Esophagus squamous epithelium (tissue), 5 donors: ENCODE measurements at places on chromosomes 12 and 14. TPM values are rescaled to one million over a fixed set of nuclear protein-coding genes. Genes with fewer than 3 reads are reported as not detected.

The NGB gene
- total RNA-seq: not detected

The TEAD4 gene
- total RNA-seq: 12.1 TPM

The OVCH1 gene
- total RNA-seq: not detected

GRCh38 chr14:56180754-56181542 is 62.7 kb downstream of the PELI2 start:
- DNase-seq: no peak

- DNase-seq: no peak
These were observed 88.5 kb upstream of the NCOR2 start for GRCh38 chr12:124655698-124656516.

- no peak for DNase-seq
These were observed 41.4 kb upstream of the FGF6 start for GRCh38 chr12:4486980-4487379.

- DNase-seq: no peak
These were observed 56.2 kb upstream of the FERMT2 start for GRCh38 chr14:53006931-53007562.

- no peak for DNase-seq
These were observed 127.3 kb upstream of the TMPO start for GRCh38 chr12:98388126-98388525.

- no peak for DNase-seq
These were observed 6.7 kb downstream of the DDX47 start for GRCh38 chr12:12819752-12820311.

GRCh38 chr12:43696154-43696553 is 62.4 kb downstream of the PUS7L start:
- DNase-seq: no peak

DNA sequence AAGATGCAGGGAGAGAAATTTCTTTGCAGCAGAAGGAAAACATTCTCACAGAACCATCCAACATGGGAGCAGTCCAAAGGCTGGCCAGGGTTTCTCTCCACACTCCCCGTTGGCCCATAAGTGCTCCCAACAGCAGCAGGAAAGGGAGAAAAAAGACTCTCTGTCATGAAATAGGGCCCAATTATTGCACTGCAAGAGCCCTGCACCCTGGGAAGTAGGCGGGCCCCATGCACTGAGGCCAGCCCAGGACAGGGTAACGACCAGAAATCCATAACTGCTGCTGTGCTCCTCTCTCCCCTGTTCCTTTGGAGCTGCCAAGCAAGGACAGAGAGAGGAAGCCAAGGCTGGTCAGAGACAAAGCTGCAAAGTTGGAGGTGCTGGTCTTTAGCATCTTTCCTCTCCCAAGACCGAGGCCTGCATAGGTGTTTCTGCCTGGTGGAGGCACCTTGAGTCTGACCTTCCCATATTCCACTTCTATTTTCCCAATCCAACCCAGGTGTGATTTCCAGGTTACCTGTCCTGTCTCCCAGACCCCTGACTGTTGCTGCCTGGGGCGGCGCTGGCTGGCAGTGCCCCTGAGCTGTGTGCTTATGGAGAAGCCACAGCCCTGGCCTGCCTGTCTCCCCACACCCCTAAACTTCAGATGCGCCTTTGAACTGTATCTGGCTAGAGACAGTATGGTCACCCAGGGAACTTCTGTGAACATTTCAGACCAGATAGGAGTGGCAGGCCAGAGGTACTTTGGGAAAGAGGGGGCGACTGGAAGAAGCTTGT is 6.8 kb downstream of the GALNT16 start:
- DNase-seq: no peak

DNA sequence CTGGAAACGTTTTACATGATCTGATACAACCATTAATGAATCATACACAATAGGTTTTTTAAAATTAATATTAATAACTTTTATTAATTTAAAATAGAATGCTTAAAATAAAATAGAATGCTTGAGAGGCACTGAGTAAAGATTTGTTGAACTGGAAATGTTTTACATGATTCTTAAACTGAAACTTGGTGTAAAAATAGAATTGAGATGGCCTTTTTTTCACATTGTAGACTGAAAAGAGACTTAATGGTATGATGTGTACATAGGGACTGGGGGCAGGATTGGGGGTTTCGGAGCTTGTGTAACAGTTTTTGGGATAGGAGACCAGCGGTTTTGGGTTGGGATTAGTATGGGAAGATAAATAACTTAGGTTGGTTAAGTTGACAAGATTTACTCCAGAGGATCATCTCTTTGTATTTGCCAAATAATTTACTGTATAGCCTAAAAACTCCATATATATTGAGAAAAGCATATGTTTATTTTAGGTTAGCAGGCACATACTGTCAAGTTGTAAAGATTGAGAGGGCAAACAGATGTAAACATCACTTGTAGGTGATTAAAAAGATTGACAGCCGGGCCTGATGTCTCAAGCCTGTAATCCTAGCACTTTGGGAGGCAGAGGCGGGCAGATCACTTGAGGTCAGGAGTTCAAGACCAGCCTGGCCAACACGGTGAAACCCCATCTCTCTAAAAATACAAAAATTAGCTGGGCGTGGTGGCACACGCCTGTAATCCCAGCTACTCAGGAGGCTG is 2.0 kb upstream of the ZNF410 start:
- no peak for DNase-seq
